ENCODE measurements at places on chromosomes 12 and 14.

DNA sequence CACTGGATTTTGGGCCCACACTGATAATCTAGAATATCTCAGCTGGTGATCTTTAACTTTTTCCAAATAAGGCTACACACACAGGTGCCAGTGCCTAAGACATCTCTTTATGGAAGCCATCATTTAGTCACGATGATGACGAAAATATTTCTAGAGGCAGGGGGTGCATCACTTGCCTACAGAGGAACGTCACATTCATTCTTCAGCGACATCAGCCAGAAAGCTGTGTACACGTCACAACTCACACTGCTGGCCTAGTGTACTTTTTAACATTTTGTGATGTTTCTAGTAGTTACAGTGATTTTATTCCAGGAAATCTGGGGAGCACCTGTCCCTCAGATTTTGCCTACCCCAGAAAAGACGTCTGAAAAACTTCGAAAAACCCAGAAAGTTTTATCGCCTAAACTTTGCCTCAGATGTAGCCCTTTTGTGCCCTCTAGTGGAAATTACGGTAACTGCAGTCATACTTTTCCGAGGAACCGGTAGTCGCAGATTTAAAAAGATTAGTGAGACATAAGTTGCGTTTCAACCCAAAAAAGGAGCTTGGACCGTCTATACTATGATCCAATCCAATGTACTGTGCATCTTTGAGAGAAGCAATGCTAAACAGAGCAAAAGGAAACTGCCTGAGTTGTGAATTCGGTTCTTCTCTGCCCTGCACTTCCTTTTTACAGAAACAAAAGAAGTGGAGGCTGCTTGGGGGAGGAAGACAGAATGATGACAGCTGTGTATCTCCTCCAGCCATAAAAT lies 64.3 kb upstream of the STON2 start:
- peak; percentile 33 for DNase-seq

GRCh38 chr14:46581036-46581671 lies 70.4 kb downstream of the RPL10L start:
- no peak for DNase-seq

- DNase-seq: no peak
Measured at GRCh38 chr14:61563880-61564617, 131.3 kb upstream of the HIF1A start.

DNA sequence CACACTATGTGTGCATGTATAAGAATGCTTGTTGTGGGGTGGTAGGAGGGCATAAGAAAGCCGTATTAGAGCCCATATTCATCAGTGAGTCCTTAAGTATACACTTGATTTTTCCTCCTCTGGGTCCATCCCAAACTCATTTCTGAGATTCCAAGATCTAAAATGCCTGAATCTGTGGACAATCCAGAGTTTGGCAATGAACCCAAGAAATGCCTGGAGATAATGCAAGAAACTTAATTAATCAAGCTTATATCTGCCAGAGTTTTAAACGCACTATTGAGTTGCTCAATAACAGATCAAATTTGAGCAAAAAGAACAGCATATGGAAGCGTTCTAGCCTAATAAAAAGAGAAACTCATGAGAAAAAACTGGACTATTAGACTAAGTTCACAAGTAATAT lies 143.4 kb upstream of the NAV3 start:
- no peak for DNase-seq

DNA sequence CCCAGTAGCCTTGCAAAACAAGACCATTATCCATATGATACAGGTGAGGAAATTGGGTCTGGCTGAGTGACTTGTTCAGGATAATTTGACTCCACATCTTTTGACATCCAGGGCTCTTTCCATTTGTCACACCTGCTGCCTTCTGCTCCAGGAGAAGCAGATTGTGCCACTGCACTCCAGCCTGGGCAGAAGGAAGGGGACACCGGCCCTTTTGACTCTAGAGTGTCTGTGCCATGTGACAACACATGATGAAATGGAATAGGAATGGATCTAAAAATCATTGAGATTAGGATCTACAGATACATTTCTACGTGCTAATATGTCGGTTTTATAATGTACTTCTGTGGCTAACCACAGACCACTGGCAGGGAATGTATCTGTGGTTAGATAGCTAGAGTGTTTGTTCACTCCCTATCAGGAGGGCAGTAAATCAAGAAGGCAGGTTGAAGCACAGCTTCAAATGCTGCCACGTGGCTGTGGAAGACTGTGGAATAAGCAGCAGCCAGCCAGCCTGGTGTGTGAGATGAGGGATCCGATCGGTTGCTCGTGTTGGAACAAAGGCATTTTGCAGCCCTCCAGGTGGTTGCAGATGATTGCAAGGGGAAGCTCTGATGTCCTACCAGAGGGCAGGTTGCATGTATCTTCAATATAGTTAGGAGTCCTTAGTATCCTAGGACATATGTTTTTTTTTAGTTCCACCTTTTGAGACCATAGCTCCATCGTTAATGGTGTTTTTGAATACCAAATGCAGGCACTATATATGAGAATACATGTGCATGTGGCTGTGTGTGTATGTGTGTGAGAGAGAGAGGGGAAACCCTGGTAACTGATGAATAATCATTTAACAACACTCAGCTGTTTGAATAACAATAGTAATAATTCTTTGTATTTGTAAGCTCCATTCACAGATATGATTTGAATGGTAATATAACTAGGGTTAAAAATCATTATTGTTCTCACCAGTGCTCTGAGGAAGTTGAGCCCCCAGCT lies 28.6 kb downstream of the EML1 start:
- peak; percentile 80 for DNase-seq

DNA sequence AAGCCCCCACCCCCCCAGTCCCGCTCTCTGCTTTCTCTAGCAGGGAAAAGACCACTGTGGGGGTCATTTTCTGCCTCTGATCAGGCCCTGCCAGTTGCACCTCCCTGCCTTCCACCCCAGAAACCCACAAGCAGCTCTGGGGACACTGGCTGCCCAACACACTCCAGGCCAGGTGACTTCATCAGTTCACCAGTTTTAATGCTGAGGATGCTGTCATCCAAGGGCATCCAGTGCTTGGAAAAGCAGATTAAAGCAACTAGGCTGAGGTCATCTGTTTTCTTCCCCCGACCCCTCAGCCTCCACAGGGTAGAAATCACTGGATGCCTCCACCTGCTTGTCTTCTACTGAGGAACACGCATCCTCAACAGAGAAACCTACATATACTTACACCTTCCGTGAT lies 282.4 kb downstream of the DPF3 start:
- DNase-seq: no peak

- no peak for DNase-seq
Measured at GRCh38 chr12:2693244-2693860, 101.4 kb upstream of the FKBP4 start.

GRCh38 chr14:69879175-69880043 lies at the start of gene SMOC1:
Gene SMOC1 (plus strand): TSS chr14:69879416. CDS start chr14:69879679, 263 bp downstream.
- DNase-seq: no peak

- no peak for DNase-seq
Measured at GRCh38 chr12:94609917-94610443, 40.4 kb downstream of the TMCC3 start.

DNA sequence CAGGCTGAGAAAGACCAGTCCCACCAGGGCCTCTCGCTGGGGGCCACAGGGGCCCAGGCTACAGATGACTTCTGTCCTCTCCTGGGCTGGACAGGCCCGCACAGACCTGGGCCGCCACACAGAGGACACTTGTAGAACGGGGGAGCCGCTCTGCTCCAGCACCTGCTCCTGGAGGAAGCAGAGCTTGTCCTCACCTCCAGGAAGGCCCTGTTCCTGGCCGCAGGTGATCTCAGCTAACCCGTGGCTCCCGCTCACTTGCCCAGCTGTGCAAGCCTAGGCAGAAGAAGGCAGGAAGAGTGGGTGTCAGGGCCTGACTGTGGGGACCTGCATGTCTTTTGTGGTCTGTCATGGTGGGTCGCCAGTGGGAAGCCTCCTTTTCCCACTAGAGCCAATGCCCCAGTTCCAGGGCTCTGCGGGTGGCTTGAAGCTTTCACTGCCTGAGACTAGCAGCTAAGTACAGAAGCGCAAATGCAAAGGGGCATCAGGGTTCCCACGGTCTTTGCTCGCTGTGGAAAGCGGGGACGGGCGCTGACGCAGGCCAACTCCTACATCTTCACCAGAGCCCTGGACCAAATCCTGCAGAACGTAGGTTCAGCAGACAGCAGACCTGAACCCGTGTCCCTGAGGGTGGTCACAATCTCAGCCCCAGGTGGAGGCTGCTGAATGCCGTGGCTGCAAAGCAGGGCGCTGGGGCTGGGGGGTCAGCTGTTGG lies 8.8 kb upstream of the CEP170B start:
- no peak for DNase-seq

DNA sequence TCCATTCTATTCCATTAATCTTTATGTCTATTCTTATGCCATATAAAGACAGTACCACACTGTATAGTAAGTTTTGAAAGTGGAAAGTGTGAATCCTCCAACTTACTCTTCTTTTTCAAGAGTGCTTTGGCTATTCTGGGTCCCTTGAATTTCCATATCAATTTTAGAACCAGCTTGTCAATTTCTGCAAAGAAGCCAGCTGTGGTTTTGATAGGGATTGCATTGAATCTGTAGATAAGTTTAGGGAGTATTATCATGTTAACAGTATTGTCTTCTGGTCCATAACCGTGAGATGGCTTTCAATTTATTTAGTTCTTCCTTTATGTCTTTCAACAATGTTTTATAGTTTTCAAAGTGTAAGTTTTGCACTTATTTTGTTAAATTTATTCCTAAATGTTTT lies 34.2 kb upstream of the GCH1 start:
- DNase-seq: no peak

DNA sequence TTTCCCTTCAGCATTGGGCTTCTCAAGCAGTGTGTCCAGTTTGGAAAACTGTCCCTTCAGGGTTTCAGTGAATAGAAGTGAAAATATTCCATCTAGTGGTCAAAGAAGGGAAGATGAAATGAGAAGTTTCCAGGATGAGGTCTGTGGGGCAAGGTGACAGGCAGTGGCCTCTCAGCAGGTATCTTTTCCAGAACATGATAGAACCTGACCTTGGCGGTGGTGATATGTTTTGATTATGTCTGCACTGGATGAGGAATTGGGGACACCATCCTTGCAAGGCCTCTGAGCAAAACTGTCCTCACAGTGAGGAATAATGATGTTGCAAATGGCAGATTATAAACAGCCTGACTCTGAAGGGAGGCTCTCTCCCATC lies 4.7 kb downstream of the GPX2 start:
- DNase-seq: no peak

DNA sequence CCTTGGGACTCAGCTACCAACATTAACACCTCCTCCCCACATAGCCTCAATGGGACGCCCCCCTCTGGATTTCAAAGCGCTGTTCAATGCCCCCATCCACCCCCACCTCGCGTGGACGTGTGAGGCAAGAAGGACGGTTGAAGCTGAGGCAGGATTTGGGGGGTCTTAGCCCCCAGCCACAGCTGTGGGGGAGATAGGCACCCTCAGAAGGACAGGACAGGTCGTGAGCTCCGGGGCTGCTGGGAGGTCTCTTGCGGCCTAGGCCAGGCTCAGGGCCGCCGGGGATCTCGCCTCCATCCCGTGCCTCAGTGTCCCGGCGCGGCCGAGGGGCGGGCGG lies 8.3 kb upstream of the SP7 start:
- no peak for DNase-seq

DNA sequence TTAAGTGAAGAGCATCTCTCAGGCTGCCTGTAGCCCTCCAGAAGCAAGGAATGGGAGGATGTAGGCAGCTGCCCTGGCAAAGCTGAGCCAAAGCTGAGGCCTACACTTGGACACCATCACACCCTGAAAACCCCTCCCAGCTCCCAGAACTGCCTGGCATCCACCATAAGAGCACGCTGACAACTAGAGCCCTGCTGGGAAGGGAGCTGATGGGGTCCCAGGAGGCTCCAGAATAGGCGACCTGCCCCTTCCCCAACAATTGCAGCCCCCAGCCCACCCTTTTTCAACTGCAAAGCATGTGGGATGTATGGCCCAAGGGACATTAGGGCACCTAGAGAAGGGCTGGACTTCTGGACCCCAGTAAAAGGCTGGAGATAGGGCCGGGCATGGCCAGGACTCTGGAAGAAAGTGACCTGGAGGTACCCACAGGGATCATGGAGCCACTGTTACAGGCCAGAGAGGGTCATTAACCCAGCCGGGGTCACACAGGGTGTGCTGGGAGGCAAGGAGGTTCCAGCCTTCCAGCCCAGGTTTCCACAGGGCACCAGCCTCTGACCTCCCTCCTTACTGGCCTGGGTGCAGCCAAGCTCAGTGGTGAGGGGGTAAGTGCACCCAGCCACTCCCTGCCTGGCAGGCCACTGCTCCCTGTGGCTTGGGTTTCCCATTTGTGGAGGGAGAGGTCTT lies 27.8 kb downstream of the FAM222A start:
- DNase-seq: no peak

DNA sequence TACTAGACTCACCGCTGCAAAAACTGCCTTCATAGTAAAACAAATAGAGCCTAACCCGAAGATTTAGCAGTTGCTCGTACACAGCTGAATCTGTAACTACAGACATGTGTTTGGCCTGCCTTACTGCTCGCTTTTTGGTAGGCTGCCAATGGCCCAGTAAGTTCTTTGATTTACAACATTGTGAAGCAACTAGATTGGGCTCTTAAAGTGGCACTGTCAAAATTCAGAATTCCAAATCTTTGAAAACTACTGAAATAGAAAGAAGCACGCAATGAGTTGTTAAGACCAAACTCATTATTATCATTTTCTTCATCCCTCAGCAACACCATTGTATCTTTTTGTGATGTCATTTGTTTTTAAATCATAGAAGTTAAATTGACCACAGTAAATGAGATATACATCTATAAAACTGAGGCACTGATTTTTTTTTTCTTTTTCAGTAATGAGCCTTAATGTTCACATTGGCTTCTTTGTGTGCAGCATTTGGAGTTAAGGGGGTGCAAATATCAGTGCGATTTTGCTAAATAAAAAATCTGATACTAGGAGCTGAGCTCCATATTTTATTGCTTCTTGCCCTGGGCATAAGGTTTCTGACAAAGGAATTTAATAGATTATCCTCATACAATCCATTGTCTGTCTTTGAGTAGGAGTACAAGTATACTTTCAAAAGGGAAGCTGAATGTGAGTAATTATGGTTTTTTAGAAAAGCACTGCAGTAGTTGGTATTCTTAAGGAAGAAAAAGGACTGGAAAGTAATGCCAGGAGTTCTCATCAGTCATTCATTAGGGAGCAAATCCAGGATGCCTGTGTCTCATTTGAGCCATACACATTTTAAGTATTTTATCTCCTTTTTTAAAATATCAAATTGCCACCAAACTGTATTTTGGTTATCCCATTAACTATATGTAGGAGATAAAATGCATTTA lies 138.5 kb downstream of the KICS2 start:
- DNase-seq: peak; percentile 16

DNA sequence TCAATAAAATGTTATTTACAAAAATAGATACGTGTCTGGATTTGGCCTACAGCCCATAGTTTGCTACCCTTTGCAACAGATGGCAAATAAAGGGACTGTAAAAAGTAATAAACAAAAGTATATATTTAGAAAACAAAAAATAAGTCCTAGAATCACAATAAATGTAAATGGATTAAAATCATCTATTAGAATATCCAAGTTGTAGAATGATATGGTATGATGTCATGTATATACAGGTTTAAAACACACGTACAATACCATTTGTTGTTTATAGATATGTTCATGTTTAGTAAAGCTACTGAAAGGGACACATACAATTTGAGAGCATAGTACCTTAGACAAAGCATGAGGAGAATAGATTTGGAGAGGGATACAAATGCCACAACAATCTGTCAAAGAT lies 219.5 kb downstream of the BCL11B start:
- no peak for DNase-seq

All from NCI-H187 (cell line).